ENCODE measurements at places on chromosomes 16 and 17. TPM values are rescaled to one million over a fixed set of nuclear protein-coding genes. Genes with fewer than 3 reads are reported as not detected.

The CIBAR2 gene
- not detected for total RNA-seq

The G6PC1 gene
- not detected for total RNA-seq

The ZFP90 gene
- 17.7 TPM for total RNA-seq

The PPP1R27 gene
- total RNA-seq = not detected

The ABCA10 gene
- 9.2 TPM for total RNA-seq

The KRTAP3-1 gene
- not detected for total RNA-seq

The SIRT7 gene
- total RNA-seq = 27.5 TPM

The HNF1B gene
- total RNA-seq = 19.8 TPM

The NME4 gene
- total RNA-seq = 45.6 TPM

Measured in upper lobe of right lung (tissue), 1 donor.